ENCODE measurements at places on chromosomes 3 and 15.
A peak's percentile ranks its signal among the peaks of the same experiment; 100 is the strongest.

GRCh38 chr3:15287565-15288330, 44.6 kb downstream of the SH3BP5 start:
- no peak for DNase-seq

DNA sequence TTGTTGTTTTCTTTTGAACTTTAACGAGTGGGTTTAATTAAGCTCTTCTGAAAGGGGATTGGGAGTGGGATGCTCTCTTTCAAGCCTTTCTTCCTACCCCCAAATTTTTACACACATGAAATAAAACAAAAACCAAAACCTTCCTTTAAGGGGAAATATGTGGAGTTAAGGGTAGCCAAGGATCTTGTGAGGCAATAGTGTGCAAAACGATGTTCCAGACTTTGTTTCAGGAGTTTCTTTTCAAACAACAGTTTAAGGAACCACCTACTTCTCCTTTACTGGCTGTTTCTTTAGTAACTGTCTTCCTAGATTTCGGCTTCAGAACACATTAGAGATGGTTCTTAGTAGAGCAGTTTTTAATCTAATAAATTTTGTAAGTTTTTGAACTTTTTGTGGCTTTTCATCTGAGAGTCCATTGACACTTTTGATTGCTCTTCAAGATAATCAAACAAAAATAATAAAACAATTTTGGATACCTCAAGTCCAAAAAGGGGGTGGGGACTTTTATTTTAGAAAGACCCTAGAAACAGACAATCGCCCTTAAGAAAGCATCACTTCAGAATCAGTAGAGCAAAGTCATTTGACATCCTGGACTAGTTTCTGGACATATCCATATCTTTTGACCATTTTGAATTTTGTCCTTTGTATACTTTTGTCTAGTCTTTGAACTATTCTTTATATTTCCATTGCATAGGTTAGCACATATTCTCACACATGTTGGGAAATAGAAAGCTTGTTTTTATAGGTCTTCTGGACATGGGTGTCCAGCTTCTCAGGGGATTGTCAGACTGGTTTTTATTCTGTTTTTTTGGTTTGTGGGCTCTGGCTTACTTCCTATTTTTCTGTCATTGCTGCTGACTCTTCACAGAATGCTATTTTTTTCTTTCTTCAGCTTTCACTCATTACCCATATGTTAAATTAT, 6.0 kb downstream of the DIPK2A start:
- DNase-seq: no peak

GRCh38 chr15:60989696-60990095, 239.4 kb downstream of the RORA start:
- DNase-seq: no peak

DNA sequence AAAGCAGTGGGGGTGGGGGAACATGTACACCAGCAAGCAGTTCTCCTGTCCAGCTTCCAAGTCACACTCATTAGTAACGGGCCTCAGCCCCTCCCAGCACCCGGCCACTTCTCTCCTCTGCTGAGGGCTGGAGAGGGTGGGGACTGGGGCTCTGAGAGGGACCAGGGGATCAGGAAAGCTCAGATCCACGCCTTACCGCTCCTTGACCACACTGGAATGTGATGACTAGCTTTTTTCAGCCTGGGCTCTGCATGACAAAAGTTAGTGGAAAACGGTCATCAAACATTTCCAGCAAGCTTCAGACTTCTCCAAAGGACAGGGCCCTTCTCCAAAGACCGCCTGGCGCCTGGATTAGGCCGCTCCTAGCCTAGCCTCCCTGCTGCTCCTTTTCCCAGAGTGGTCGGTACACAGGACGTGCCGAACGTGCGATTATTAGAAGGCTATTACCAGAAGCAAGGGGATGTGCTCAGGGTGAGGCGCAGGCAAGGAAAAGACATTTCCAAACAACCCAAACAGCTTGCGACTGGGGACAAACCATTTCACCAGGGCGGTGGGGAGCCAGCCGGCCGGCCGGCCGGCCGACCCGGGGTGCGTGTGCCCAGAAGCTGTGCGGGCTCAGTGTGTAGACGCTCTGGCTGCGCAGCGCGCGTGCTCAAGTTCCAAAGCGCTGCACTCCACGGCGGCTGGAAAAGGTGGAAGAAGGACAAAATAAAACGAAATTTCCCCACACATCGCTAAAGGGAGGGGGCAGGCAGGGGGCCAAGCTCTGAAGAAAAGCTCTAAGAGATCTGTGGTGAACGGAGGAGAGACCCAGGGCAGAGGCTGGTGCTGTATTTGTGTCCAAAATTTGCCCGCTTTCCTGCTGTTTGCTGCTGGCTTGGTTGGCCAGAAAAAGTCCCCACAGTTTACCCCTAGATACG, 51.0 kb upstream of the SSR3 start:
- DNase-seq: no peak

DNA sequence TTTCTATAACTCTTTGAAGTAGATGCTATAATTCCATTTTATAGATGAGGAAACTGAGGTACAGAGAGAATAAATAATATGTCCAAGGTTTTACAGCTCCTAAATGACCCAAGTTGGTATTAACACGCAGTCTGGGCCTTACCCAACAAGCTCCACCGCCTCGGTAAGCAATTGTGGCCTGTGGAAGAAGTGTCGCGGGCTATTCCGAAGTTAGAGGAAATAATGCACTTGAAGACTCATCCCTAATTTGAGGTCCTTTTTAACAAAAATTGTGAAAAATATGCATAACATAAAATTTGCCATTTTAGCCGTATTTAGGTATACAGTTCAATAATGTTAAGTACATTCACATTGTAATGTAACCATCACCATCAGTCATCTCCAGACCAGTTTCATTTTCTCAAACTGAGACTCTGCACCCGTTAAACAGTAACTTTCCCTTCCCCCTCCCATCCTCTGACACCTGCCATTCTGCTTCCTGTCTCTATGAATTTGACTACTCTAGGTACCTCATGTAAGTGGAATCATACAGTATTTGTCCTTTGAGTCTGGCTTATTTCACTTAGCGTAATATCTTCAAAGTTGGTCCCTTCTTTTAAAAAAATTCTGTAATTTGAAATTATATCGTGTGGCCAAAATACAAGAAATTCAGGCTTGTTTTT, 18.2 kb downstream of the IDH3A start:
- DNase-seq: peak; percentile 18
